Renal pelvis (tissue), 12 donors: ENCODE measurements at places on chromosomes 2 and 18. TPM values are rescaled to one million over a fixed set of nuclear protein-coding genes. Genes with fewer than 3 reads are reported as not detected.

ZRANB3 gene
- polyA plus RNA-seq = 10.9 TPM

GRCh38 chr2:124325667-124326440 is 300.8 kb downstream of the CNTNAP5 start:
- no peak for DNase-seq

DNA sequence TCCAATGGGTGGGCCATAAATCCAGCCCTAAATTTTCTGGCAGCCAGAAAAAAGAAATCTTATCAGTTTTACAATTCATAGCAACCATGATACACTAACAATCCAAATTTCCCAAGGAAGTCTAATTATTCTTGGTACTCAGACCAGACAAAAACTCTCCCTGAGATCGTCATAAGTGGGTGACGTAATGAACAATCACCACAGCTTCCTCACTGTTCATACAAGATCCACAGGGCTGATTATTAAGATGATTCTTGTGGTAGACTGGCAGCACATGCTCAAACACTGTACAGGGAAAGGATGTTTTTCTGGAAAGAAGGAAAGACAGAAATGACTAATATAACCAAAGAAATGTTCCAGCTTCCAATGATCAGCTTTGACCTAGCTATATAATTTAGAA is 178.3 kb upstream of the CRIM1 start:
- DNase-seq = no peak

- DNase-seq = no peak
Observed at GRCh38 chr2:100606726-100607343, 44.0 kb downstream of the PDCL3 start.

DNA sequence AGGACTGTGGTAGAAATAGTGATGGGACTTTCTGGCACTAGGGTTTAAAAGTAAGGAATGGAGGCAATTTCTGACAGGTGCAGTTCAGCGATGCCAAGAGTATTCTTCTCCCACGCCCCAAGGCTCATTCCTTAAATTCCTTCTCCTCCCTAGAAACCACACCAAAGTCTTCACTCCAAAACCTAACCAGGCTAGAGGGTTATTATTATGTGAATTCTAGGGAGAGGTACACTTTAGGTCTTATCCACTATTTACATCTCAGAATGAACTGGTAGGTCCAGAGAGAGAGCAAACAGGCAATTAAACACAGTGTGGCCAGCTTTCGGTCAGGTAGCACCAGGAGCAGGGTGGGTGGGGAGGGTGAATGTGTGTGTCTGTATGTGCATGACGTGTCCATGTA is 11.4 kb downstream of the IL1F10 start:
- DNase-seq = no peak

TMEM37 gene
- 71.8 TPM for polyA plus RNA-seq

DNA sequence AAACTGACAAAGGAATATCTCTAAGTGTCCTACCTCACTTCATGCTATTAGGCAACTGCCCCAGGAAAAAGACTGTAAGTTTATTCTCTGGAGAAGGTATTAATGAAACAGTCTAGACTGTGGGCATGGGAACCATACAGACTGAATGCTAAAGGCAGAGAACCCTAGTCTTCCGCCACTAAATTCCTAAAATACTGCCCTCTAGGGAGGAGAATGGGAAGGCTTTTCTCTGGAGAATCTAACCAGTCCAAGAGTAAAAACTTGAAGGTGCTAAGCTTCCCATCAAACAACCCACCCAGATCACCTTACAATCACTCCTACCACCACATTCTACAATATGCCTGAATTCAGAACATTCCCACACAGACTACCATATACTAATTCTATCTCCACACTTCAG is 3.4 kb downstream of the SRBD1 start:
- DNase-seq = no peak

- no peak for DNase-seq
Observed at GRCh38 chr2:204586444-204587180, 41.3 kb downstream of the PARD3B start.

COL4A3 gene
- 88.8 TPM for polyA plus RNA-seq

CPO gene
- 1.1 TPM for polyA plus RNA-seq

- no peak for DNase-seq
Observed at GRCh38 chr18:5770176-5770575, 125.1 kb downstream of the TMEM200C start.

DNA sequence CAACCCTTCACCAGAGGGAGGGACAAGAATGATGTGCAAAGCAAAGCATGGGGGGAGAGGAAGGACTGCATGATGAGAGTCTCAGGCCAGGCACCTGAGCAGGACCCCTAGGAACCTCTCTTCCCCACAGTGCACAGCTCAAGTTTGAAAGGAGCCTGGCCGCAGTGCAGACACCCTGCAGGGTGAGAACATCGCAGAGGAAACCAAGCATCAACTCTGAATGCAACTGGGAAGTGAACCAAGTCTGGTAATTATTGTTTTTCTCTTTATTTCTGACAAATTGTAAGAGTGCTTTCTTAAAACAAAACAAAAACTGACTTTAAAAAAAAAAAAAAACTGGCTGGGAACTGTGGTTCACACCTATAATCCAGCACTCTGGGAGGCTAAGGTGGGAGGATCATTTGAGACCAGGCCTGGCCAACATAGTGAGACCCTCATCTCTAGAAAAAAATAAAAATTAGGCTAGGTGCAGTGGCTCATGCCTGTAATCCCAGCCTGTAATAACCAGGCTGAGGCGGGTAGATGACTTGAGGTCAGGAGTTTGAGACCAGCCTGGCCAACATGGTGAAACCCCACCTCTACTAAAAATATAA is 15.3 kb downstream of the NPC1 start:
- DNase-seq = no peak

GRCh38 chr2:134634054-134634753 is 84.6 kb downstream of the TMEM163 start:
- DNase-seq = no peak

GNLY gene
- polyA plus RNA-seq = 0.51 TPM

GRCh38 chr2:46193356-46193755 is 103.9 kb upstream of the EPAS1 start:
- DNase-seq = no peak

FAM237A gene
- polyA plus RNA-seq = not detected

DNA sequence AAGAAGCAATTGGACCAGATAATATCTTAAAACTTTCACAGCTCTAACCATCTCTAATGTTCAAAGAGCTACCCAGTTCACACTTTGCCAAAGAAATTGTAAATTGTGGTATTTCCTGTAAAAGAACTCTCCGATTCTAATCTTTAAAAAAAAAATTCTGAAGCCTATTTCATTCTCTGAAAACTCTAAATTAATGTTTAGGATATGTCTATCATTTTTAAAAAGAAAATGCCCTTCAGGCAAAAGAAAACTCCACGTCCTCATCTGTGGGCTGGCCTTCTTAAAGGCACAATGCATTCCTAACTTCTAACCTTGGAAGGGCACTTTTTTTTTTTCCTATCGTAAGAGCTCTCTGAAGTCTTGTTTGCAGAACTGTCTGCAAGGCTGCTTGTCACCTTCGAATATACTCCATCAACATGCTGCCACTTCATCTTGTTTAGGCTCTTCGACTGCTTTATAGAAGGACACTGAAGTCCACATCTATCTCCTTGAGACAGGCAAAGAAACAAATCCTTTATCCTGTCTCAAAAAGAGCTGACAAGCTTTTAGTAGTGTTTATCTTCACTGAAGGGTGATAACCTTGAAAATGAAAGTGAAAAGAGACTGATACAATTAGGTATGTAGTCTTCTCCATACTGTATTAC is 124.3 kb upstream of the SLC39A10 start:
- no peak for DNase-seq

DNA sequence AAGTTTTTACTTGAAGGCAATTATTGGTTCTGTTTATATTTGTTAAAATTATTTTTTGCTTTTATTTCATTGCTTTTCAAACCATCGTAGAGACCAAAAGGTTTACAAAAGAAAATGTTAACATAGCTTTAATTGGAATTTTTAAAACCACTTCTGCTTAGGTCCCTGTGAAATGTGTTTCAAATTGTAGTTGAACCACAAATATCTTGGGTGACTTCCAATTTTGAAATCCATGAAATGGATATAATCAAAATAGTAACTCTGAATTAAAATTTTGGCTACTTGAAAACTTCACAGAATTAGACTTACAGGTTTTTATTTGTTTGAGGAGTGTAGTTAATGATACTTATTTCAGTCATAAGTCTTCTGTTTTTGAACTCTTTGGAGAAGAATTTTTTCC is 3.1 kb upstream of the SPAG16 start:
- no peak for DNase-seq
